ENCODE measurements at places on chromosomes 5 and 9.

- peak; percentile 56 for DNase-seq
Observed at GRCh38 chr5:141734501-141735229, 52.6 kb upstream of the ARAP3 start.

GRCh38 chr5:103510851-103511553 is 51.6 kb downstream of the NUDT12 start:
- DNase-seq = no peak

DNA sequence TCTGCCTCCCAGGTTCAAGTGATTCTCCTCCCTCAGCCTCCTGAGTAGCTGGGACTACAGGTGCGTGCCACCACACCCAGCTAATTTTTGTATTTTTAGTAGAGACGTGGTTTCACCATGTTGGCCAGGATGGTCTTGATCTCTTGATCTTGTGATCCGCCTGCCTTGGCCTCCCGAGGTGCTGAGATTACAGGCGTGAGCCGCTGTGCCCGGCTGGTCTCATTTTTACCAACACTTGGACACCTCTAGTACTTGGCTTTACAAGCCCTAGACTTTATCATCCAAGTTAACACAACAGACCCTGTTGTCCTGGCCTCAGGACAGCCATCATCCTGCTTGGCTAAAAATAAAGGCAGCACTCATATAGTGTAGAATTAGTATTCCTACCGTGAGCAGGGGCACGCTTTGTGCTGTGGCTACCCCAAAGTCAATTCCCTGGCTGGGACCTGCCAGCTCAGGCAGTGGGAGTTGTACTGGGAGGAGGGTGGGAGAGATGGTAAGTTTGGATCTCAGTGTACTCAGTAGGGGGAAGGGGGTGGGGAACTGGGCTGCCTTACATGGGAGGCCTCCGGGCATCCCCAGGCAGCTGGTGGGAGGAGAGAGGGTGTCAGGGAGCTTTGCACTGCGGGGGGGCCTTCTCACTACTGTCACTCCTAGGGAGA is 6.6 kb downstream of the PDZD2 start:
- DNase-seq = no peak

GRCh38 chr5:55467862-55468551 is 66.8 kb downstream of the PLPP1 start:
- no peak for DNase-seq

DNA sequence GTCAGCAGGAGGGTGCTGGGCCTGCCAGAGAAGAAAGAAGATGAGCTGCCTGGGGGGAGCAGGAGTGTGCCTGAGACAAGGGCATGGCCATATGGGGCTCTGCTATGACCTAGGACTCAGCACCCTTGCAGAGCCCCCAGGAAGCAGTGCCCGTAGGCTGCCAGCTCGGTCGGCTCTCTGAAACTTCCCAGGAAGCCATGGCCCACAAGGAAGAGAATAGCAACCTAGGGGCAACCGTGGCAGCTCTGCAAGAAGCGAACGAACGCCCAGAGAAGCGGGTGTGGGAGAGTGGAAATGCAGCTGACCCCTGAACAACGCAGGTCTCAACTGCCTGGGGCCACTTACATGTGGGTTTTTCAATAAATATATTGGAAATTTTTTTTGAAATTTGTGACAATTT is 10.7 kb upstream of the LTC4S start:
- no peak for DNase-seq

- peak; percentile 55 for DNase-seq
Observed at GRCh38 chr5:113487781-113488644, at the start of gene MCC. Gene MCC (minus strand): TSS chr5:113488453.

- DNase-seq = peak; percentile 84
Observed at GRCh38 chr5:159331093-159331973, 1.0 kb upstream of the IL12B start.

GRCh38 chr5:40021007-40021406 is 596.2 kb upstream of the DAB2 start:
- DNase-seq = no peak

- DNase-seq = no peak
Observed at GRCh38 chr9:100129772-100130171, 30.7 kb downstream of the INVS start.

GRCh38 chr5:1444361-1445189 is 665 bp downstream of the SLC6A3 start:
- DNase-seq = no peak

- peak; percentile 20 for DNase-seq
Observed at GRCh38 chr9:21413624-21414023, 4.7 kb downstream of the IFNA8 start.
